ENCODE measurements at places on chromosomes 4 and X.

GRCh38 chr4:89303814-89304388 is 3.7 kb downstream of the GPRIN3 start:
- DNase-seq, result no peak

GRCh38 chrX:28876408-28876807 is 289.2 kb downstream of the IL1RAPL1 start:
- DNase-seq, result no peak

- peak; percentile 41 for DNase-seq
Measured at GRCh38 chrX:155094468-155095061, 23.3 kb downstream of the BRCC3 start.

DNA sequence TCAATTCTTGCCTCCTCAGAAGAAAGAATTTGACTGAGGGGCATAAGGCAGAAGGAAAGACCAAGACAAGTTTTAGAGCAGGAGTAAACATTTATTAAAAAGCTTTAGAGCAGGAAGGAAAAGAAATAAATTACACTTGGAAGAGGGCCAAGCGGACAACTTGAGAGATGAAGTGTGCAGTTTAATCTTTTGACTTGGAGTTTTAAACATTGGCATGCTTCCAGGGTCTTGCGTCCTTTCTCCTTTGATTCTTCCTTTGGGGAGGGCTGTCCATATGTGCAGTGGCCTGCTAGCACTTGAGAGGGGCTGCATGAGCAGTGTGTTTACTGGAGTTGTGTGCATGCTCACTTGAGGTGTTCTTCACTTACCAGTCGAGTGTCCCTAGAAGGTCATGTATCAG is 275.8 kb upstream of the IL1RAPL1 start:
- DNase-seq, result no peak

DNA sequence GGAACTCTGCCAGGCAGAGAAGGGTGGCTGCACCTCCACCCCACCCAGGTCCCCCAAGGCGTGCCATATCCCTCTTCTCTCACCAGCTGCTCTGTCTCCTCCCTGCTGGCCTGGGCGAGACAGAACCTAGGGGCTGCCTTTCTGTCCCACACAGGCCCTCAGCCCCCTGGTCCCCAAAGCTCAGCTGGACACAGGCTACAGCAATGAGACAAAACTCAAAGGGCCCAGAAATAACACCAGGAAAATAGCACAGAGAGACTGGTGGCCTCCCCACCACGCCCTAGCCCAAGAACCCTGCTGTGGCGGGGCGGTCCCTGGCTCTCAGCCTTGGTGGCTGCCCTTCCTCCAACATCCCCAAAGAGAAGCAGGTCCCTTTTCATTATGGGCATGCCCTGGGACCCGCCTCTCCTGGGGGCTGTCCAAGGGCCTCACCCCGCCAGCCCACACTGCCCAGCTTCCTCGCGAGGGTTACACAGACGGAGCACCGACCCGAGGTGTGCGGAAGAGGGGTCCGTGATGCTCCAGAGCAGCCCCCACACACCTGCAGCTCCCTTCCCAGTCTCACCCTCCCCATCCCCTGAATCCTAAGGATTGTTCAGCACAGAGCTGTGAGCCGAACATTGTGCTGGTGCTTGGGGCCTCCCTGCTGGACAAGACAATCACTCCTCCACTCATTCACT is 67.7 kb upstream of the HMX1 start:
- DNase-seq, result no peak

All from activated CD8-positive, alpha-beta T cell treated with anti-CD3 and anti-CD28 coated beads for 36 hours (primary cell).